ENCODE measurements at places on chromosomes 11 and 22.

GRCh38 chr11:129328756-129329155 is 46.9 kb upstream of the BARX2 start:
- no peak for DNase-seq

- no peak for DNase-seq
These were observed 17.1 kb upstream of the APOL4 start for GRCh38 chr22:36218648-36219193.

- DNase-seq = no peak
These were observed 110.7 kb upstream of the VPREB1 start for GRCh38 chr22:22133910-22134309.

DNA sequence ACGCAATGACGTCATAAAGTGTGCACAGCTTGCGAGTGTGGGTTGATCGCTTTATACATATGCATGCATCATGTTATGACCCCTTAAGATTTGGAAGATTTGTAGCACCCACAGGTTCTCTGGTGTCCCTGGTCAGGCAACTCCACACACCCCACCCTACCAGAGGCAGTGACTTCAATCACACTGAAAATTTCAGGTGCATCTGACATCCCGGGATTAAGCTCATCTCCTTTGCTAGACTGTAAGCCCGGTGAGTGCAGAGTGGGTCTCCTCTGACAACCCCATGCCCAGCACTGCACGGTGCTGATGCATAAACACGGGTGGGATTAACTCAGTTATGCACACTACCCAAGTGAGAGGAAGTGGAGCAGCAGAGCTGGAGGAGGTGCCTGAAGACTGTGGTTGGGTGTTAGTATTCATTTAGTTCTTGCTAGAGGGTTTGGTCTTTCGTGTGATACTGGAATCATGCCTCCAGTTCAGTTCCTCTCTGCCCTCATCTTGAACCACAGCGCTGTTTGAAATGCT is 6.5 kb downstream of the ARSA start:
- DNase-seq = no peak

DNA sequence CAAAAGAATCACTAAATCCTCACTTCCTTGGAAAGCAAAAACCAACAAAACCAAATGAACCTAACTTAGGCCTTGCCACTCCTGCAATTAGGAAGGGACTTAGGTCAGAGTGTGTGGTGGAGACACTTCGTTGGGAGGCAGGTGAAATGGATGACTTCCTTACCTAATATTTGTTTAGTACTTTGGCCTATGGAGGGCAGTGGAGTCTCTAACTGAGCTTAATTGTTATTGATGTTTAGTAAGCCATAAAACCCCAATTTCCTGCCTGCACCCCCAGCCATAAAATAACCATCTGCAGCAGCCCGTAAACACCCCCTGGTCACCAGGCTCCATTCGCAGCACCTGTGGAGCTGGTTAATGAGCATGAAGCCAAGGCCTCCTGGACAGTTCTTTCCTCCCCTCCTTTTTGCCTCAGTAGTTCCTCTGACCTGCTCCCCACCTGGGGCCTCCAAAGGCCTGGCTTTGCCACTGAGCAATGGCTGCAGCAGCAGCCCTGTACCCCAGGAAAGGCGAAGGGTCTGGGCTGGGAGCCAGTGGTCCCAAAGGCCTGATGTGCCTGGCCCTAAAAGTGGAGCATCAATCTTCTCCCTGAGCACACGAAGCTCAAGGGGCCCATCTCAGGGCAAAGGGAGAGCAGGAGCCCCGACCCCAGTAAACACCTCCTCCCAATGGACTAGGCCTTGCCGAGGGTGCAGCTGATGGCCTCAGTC is 15.6 kb upstream of the SYT13 start:
- DNase-seq = no peak

- DNase-seq = no peak
These were observed 243.5 kb downstream of the SBF2 start for GRCh38 chr11:10050561-10050960.
